ENCODE measurements at places on chromosomes 16 and 17.

DNA sequence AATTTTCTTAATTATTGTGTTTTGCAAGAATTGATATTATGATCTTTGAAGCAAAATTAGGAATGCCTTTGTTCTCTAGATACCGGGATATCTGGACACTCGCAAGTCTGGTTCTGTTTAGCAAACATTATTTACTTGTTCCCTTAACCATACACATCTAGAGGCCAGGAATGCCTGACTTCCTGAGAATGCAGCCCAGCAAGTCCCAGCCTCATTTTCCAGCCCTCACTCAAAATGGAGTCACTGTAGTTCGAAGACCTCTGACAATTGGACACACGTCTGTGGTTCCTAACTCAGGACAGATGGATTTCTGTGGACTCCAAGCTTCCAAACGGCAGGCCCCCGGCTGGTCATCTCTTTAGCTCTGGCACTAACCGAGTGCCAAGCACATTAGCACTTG, 355.4 kb upstream of the RBFOX1 start:
- DNase-seq: no peak

DNA sequence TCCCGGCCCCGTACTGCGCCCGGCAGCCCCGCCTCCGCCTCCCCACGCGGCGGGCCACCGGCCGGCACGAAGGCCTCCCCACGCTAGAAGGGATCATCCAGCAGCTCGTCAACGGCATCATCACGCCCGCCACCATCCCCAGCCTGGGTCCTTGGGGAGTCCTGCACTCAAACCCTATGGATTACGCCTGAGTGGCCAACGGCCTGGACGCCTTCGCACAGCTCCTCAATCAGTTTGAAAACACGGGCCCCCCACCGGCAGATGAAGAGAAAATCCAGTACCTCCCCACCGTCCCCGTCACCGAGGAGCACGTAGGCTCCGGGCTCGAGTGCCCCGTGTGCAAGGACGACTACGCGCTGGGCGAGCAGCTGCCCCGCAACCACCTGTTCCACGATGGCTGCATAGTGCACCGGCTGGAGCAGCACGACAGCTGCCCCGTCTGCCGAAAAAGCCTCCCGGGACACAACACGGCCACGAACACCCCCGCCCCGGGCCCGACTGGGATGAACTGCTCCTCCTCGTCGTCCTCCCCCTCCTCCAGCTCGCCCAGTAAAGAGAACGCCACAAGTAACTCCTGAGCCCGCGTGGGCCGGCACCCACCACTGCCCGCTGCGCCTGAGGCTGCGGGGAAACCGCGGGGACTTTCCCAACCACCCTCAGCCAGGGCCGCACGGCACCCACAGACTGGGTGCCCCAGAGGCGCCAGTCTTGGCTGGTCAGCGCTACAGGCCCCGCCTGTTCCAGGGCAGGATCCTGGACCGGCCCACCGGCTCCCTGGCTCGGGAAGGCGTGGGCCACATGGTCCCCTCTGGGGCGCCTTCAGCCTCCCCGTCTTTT, 39.0 kb upstream of the AKAP1 start:
- peak; percentile 6 for DNase-seq

DNA sequence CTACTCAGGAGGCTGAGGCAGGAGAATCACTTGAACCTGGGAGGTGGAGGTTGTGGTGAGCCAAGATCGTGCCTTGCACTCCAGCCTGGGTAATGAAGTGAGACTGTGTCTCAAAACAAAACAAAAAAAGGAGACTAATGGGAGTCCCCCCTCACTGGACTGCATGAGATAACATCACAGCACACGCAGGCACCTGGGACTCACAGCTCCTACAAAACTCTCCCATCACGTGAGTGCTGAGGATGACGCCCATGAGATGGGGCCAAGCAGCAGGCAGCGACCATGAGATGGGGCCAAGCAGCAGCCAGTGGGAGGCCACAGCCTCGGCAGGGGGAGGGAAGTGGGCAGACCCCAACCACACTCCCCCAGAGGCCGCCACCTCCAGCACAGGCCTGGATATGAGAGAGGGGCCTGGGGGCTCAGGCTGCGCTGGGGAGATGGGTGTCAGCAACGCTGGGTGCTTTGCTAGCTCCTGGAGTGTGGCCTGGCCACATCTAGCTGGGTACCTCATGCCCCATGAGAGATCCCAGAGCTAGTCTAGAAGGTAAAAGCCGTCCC, 15.4 kb downstream of the DNAAF8 start:
- no peak for DNase-seq

- no peak for DNase-seq
Measured at GRCh38 chr16:6032438-6032837, 934.8 kb upstream of the EEF2KMT start.

DNA sequence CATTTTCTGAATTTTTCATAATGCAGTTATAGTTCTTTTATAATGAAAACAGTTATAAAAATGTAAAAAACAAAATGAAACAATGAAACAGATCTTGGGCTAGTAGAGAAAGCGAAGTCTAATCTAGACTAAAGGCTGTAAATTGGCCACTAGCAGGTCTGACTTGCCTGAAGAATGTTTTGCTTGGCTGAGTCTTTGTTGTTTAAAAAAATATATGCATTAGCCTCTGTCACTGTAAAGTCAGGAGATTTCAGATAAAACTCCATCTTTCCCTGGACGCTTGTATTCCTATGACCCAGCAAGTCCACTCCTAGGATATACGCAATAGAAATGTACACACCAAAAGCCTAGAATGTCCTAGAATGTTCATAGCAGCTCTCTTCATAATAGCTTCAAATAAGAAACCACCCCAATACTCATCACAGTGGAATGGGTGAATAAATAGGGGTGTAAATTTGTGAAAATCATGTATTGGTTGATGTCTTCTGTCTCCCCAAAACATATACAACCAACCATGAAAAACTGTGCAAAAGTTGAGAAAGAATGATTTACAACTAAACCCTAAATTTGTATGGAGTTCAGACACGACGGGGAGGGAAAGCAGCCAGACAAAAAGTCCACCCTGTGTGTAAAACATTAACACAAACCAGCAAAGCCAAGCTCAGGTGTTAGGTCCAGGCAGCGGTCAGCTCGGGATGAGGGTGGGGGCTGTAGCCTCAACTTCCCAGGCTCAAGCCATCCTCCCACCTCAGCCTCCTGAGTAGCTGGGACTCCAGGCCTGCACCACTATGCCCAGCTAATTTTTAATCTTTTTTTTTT, 37.7 kb upstream of the MEAK7 start:
- peak; percentile 49 for DNase-seq

DNA sequence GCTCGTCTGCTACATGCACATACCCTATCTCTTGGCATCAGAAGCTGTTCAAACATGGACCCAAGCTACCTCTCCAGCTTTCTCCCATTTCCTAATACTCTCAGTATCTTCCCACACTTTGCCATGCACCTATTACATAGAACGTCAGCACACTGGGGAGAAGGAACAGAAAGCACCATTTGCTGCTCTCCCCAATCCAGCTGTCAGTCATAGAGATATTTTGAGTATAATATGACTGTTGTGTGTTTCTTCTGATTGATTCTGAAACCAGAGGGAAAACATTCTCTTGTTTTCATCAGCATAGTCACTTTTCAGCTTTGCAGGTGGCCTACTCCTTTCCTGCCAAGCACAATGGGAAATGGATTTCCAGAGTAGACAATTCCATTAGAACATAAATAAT, 107.1 kb downstream of the ADAMTS18 start:
- peak; percentile 33 for DNase-seq

- DNase-seq: peak; percentile 64
Measured at GRCh38 chr17:1648173-1648962, 1.3 kb downstream of the RILP start.

DNA sequence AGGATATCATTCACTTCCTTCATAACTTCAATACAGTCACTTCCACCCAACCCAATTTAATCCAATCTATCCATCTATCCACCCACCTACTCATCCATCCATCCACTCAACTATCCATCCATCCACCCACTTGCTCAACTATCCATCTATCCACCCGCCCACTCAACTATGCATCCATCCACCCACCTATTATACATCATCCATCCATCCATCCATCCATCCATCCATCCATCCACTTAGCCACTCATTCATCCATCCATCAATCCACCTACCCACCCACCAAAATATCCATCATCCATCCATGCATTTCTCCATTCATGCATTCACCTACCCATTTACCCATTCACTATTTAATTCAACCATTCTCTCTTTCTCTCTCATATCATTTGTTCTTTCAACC, 179.5 kb downstream of the HAPSTR1 start:
- no peak for DNase-seq

DNA sequence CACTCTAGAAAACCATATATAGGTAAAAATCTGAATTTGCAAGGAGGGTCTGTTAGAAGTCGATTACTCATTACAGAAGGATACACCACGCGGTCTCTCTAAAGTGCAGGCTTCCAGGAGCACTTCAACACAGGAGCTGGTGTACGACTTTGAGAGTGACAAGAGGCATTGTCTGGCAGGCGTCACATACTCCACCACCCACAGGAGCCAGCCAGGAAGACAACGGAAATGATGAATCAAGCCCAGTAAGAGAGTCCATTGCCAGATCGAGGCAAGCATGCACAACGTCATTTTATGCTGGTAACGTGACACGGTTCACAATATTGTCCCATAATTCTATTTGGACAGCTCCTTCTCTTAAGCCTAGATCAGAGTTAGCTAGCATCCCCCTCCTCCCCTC, 15.0 kb upstream of the CACNG4 start:
- DNase-seq: no peak

DNA sequence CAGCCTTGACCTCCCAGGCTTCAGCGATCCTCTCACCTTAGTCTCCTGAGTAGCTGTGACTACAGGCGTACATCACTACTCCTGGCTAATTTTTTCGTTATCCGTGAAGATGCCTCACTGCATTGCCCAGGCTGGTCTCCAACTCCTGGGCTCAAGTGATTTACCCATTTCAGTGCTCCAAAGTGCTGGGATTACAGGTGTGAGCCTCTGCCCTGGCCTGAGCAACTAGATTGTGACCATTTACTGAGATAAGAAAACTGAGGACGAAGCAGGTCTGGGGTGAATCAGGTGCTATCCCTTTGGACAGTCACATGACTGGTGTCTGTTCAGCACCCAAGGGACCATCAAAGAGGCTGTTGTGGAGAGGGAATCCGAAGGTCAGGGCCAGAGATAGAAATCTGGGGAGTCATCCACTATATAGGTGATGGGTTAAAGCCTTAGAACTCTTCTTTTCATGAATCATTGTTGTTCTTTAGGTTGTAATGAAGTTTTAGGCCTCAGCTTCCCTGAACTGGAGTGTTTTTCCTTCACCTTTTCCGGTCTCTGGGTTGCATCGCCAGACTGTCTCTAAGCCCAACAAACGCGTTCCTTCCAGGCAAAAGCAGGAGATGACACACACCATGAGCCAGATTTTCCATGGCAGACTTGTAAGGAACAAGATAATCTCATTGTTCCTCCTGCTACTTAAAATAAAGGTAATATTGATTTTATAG, 62.5 kb downstream of the FTO start:
- DNase-seq: peak; percentile 82

GRCh38 chr17:82840431-82840831, 609 bp upstream of the ZNF750 start:
- no peak for DNase-seq

DNA sequence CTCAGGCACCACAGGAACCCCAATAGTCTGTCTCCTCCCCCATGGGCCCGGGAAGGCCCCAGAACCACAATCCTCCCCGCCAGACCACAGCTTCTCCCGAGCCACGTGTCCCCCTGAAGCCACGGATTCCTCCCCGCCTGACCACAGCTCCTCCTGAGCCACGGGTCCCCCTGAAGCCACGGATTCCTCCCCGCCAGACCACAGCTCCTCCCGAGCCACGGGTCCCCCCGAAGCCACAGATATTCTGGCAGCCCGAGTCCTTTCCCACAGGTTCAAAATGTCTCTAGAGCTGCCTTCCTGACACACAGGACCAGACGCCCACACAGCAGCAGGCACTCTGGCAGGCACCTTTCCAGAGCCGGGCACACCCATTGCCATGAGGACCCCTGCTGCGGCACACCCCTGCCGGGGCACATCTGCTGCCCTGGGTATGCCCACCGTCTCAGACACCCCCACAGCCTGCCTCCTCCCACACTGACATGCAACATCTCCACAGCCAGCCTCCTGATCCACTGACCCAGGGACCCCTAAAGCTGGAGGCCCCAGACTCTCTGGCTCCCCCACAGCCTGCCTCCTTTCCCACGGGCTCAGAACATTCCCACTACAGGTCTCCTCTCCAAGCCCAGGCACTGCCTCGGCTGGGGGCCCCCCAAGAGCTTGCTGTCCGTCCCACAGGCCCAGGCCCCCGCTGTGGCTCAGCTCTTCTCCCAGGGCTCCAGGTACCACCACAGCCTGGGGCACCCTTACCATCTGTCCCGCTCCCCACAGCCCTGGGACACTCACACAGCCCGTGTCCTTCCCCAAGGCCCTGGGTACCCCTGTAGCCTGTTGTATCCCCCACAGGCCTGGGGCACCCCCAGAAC, 2.2 kb downstream of the KIAA0753 start:
- no peak for DNase-seq

GRCh38 chr16:75236232-75236631, 15.2 kb downstream of the BCAR1 start:
- DNase-seq: no peak

DNA sequence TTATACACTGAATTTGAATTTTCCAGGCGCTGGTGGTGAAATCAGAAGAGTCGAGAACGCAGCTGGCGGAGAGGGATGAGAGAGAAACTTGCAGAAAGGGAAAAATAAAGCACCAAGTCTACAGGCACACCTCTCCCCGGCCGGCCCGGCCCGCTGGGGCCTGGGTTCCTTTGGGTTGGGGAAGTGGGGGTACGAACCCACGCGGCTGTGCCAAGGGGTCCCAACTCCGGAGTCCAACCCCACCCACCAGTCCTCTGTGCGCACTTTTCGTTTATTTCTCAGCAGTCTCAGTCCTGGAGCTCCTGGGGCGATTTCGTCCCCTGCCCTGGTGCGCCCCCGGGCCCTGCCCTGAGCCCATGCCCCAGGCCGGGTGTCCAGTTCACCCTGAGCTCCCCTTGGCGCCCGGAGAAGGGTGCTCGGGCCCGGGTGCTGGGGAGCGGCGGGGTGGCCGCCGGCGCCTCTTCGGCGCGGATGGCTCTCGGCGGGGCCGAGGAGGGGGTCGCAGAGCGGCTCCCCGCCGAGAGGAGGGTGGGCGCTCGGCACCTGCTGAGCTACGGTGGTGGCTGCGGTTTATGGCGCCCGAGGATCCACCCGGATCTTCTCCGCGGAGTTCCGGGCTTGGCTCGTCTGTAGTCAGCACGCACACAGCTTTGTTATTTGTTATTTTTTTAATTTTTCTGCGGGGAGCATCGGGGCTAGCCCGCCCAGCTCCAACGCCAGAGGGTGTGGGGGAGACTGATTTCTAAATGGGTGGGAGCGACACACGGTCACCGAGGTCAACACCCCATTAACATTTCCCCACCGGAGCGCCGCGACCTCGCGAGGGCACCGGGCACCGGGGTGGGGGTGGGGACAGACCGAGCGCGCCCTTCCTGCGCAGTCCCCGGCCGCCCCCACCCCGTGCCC, 15.7 kb upstream of the CBX8 start:
- DNase-seq: no peak

GRCh38 chr16:75575958-75576357, 9.8 kb downstream of the GABARAPL2 start:
- no peak for DNase-seq

GRCh38 chr17:61928101-61928436, 287 bp upstream of the INTS2 start:
- DNase-seq: no peak

- DNase-seq: no peak
Measured at GRCh38 chr17:79739148-79740062, 8.7 kb downstream of the ENPP7 start.

Data from dermis blood vessel endothelial cell (primary cell).